Foreskin keratinocyte (primary cell): ENCODE measurements at places on chromosomes 5 and 9.
A peak's percentile ranks its signal among the peaks of the same experiment; 100 is the strongest.

GRCh38 chr9:73038089-73038509, 85.2 kb upstream of the ALDH1A1 start:
- no peak for DNase-seq

DNA sequence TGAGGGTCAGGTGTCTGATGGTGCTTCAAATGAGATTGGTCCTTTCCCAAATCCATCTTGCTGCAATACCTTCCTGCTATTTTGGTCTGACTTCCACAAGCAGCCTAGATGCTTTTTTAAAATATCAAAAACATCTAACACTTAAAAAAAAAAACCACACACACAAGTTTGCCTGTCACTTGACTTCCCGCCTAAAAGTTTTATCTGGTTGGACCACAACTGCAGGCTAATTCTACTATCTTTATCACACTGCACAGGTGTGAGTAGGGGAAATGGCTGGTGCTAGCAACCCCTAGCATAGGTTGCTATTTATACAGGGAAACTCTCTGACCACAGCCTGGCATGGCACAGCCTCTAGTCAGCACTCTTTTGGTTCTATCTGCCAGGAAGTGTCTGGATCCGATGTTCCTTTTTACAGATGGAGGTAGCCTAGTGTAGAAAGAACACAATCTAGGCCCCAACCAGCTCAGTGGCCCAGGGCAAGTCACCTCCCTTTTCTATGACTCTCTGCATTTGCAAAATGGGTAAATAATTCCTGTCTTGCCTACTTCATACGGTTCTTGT, at the start of gene HEMGN:
HEMGN (minus strand) TSS at position 92 of the 564 bp plus-strand sequence; CDS start at position 56, 36 bp downstream.
- no peak for DNase-seq

DNA sequence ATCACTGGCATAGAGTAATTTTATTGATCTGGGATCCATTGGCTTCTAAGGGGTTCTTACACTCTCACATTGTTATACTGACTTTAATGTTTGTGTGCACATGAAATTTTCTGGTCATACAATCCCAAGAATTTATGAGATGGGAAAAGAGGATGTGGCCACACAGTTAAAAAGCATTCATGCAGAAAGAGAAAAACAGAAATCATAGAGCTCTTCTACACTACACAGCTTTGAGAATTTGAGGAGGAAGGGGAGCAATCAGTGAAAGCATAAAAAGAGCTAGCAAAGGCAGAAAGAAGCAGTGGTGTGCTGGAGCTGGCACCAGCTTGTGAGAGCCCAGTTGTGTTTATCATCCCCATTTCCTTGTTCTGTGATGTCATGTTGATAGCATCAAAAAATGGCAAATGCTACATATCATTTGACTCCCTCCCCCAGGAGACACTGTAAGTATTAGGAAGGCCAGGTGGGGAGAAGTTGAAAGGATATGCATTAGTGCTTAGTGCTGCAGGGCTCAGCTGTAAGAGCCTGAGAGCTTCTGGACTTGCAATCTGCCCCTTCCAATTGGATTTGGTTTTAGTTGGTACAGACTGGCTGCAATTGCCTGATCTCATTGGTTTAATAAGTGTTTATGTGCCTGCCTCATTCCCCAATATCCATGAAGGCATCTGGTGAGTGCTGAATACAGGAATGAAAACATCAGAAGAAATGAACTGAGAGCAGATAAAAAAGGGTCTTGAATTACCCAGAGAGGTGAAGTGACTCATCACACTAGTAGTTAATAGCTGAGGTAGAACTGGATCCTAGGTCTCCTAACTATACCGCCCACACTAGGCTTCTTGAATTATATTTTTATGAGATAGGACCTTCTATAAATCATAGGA, 30.9 kb downstream of the RHOBTB3 start:
- no peak for DNase-seq

DNA sequence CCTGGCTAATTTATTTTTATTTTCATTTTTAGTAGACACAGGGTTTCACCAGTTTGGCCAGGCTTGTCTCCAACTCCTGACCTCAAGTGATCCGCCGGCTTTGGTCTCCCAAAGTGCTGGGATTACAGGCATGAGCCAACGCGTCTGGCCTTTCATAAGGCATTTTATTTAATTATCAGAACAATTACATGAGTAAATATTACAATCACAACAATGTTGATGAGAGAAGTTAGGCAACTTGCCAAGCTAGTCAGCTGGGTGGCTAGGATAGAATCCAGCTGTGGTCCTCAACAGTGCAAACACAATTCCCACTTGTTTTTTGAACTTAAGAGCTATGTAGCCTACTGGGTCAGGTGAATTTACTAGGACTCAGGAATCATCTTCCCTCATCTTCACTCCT, 22.0 kb downstream of the C9orf57 start:
- peak; percentile 23 for DNase-seq

DNA sequence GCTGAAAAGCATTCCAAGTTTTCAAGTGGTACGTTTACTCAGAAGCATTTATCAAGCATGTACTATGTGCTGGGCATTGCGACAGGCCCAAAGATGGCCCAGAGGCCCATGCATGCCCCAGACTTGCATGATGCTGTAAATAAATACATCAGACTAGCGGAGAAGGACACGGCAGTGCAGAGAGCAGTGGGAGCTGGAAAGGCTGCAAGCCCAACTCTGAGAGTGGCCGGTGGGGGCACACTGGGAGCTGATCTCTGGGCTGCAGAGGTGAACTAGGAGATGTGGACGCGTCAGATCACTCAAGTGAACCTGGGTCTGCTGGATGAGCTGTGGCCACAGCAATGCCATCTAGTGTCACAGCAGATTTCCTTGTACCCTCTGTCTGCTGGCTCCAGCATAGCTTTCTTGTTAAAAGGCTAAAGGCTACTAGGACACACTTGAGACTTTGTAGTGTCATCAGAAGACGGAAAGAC, 246.9 kb downstream of the FANCC start:
- no peak for DNase-seq

DNA sequence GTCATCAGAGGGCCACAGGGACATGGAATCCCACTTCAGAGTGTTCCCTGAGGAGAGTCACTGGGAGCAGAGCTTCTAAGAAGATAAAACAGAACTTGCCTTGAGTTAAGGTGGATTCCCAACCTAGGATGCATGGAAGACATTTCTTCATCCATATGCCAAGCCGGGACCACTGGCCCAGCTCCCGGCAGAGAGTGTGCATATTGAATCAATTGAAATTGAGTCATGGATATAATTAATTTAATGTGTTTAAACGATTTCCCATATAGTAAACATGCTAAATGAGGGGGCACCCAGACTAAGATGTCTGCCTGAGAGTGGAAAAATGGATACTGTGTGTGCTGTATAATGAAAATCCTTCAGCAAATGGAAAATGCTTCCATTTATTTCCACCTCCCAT, 194.4 kb upstream of the TBC1D2 start:
- DNase-seq: no peak

DNA sequence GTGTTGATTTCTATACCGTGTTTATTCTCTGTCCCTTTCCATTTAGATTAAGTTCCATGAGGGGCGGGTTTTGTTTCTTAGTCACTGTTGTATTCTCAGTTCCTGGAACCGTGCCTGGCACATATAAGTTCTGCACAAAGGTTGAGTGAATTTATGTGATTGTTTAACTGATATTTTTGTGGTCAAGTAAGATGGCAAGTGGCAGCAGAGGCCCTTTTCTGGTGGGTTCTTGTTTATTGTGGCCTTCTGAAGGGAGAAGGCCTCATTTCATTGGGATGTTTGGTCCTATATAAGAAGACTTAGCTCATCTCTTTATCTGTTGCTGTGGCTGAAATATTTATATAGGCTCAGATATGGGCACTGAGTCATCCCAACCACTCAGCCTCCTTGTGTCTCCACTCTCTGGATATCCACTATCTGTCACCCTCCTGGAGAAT, 262.5 kb downstream of the PSAT1 start:
- no peak for DNase-seq

DNA sequence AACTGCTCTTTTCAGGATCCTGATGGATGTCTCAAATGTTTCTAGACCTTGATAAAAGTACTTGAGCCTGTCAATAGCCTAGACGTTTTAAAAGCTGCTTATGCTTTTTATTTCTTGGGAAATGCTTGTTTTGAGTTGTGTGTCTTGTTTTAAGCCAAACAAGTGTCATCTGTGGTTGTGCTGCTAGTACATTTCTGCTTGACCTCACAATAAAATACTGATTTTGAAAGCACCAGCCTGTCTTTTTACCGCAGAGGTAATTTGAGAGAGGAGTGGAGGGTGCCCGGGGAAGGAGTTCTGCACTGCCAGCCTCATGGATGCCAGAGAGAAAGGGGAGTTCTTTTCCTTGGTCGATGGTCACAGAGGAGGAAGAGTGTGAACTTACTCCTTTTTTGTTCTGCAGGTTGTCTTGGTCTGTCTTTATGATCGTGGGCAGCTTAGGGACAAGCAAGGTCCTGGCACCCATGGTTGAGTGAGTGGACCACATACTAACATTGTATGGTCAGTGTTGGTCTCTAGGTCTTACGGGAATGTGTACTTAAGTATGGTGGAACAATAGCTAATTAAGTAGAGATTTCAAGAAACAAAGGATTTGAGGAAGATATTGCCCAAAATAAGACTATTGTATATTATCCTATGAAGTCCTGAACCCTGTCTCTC, 61.0 kb downstream of the TRIO start:
- no peak for DNase-seq

GRCh38 chr5:169251333-169252084, 49.4 kb downstream of the SLIT3 start:
- no peak for DNase-seq

DNA sequence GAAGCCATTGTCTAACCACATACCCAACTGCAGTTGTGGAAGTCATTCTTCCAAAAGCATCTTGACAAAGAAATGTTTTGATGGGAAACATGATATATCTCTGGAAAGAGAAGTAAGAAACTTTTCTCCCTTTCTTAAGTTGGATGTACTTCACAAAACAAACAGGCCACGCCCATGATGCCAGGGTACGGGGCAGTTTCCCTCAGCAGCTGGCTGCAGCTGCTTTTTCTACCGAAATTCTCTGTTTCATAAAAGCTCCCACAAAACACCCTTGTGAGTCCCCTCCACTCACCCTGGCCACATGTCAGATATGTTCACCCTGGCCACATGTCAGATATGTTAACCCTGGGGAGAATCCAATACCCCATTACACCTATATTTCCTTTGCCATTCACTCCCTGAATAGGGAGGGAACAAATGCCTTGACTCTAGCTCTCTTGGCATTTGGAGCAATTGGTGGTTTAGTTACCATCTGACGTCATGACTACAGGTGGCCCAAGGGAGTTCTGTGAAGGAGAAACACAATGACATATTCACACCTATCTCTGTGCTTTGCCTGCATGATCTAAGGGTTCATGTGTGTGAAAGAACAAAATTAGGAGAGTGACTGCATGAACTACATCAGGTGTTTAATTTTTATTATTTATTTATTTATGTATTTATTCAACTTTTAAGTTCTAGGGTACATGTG, 103.0 kb downstream of the AOPEP start:
- no peak for DNase-seq

DNA sequence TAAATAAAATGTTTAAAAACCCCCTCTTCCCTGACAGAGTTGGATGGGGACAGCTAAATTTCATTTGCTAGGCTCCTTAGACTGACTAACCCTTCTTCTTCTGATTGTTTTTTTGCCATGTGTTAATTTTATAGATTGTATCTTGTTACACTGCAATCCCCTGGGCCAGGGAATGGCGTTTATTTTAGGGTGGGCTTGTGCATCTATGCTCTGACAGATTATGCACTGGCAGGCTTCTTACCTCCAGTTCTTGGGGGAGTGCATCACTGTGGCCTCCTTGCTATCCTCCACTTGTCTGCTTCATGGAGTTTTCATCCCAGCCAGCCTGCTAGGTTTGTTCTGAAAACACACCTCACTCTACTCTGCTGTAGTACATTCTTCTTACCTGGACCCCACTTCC, 159.8 kb downstream of the DROSHA start:
- no peak for DNase-seq

GRCh38 chr5:92659246-92659645, 921.8 kb downstream of the NR2F1-AS1 start:
- DNase-seq: no peak

DNA sequence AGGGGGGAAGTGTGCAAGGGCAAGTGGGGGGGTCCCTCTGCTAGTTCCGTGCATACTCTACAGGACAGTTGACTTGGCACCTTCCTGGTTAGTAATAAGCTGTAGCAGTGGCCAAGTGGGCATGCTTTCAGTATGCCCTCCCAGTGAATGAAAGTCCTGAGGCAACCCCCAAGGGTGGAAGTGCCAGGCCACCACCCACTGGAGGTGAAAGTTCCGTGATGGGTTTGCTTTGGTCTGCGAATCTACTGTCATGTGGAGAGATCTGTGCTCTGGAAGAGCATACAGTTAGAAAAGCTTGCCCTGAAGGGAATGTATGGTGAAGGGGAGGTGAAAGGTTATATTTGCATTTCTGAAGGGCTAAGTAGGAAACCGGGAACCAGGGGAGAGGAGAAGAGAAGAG, 10.3 kb downstream of the FXN start:
- no peak for DNase-seq

DNA sequence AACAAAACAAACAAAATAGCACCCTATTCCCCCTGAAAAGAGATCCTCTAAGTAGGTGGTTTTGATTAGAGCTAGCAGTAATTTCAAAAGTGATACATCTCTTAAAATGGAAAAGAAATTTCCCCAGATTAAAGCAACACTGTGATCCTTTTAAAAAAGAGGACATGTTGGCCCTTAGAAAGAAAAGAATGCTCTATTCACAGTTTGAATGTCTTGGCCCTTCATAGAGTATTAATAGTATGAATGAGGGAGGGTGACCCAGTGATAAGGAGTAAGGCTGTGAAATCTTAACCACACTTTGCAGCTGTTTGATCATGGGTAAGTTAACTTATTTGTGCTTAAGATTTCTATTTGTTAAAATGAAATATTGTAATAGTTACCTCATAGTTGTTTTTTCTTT, 467.7 kb upstream of the MEF2C start:
- no peak for DNase-seq

DNA sequence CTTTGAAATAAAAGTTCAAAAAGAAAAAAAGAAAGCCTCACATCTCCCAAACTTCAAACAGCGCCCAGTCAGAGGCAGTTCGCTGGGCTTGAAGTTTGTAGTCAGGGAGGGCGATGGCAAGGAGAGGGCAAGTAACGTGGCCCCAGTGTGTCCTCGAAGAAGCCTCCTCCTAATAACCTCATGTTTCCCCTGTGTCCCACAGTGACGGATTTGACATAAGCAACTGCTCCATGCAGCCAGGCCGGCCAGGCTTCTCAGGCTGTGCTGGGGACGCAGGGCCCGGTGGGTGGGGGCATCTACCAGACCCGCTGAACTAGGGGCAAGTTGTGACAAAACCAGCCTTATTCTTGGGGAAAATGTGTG, 172.2 kb downstream of the ERCC6L2 start:
- DNase-seq: no peak

- no peak for DNase-seq
Measured at GRCh38 chr9:87853876-87854579, 28.6 kb upstream of the SPATA31E1 start.
